ENCODE measurements at places on chromosomes 1 and 21.
A peak's percentile ranks its signal among the peaks of the same experiment; 100 is the strongest.

GRCh38 chr1:238672262-238672661 is 714.1 kb upstream of the CHRM3 start:
- no peak for DNase-seq

DNA sequence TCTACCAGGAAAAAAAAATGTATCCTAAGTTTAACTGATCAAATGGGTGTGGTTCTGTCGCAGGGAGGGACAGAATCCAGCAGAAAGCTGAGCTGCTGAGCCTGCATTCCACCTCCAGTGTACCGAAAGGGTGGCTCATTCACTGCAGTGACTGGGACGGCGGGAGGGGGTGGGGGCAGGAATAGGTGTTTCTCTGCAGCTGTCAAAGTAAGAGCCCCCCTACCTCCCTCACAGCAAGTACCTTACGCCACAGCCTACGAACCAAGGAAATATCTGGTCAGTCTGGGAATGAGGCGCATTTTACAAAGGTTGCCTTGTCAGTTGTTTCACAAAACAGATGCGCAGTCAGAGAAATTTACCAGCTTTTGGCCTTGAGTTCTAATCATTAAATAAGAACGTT is 1.7 kb downstream of the S100B start:
- no peak for DNase-seq

- peak; percentile 47 for DNase-seq
Measured at GRCh38 chr21:45363921-45364467, 41.0 kb upstream of the COL18A1 start.

DNA sequence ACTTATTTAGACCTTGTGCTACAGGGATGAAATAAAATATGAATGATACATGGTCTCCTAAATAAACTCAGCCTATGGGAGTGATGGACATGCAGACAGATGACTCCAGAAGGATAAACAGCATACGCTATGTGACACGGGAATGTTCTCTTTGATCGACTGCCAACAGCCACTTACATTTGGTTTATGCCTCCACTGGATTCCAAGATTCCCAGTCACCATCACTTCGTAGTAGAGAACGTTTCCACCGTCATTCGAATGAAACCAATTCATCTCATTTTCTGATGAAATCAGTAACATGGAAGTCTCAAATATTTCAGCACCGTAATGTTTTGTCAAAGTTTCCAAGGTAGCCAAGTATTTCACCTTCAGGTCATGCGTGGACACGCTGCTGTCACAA is 99.7 kb downstream of the JAK1 start:
- no peak for DNase-seq

GRCh38 chr1:244654108-244655038 is 1.4 kb downstream of the DESI2 start:
- DNase-seq = peak; percentile 40

GRCh38 chr1:76782809-76783208 is 84.5 kb upstream of the ST6GALNAC5 start:
- DNase-seq = no peak

DNA sequence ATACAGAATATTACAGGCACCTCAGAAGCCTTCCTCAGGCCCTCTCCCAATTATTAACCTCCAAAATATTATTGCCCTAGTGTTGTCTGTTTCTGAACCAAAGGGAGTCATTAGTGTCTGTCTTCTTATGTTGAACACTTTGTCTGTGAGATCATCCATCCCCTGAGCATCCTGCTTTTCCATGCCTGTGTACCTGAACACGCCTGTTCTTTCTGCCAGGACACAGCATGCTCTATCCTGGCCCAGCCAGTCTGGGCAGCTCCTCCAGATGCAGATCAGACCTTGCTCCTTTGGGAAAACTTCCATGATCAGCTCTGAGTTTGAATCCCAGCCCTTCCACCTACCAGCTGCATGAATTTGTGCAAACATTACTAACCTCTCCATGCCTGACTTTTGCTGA is 11.0 kb upstream of the CDC42 start:
- no peak for DNase-seq

- DNase-seq = no peak
Measured at GRCh38 chr1:45084562-45084961, 72.5 kb downstream of the UROD start.

GRCh38 chr1:29648026-29648425 is 411.7 kb downstream of the PTPRU start:
- DNase-seq = no peak

GRCh38 chr21:36551321-36551720 is 71.4 kb upstream of the CLDN14 start:
- no peak for DNase-seq

- DNase-seq = no peak
Measured at GRCh38 chr1:47771751-47772150, 225.4 kb downstream of the TRABD2B start.

GRCh38 chr1:157880621-157881020 is 39.0 kb upstream of the CD5L start:
- no peak for DNase-seq

- no peak for DNase-seq
Measured at GRCh38 chr1:82179131-82179530, 378.4 kb downstream of the ADGRL2 start.

DNA sequence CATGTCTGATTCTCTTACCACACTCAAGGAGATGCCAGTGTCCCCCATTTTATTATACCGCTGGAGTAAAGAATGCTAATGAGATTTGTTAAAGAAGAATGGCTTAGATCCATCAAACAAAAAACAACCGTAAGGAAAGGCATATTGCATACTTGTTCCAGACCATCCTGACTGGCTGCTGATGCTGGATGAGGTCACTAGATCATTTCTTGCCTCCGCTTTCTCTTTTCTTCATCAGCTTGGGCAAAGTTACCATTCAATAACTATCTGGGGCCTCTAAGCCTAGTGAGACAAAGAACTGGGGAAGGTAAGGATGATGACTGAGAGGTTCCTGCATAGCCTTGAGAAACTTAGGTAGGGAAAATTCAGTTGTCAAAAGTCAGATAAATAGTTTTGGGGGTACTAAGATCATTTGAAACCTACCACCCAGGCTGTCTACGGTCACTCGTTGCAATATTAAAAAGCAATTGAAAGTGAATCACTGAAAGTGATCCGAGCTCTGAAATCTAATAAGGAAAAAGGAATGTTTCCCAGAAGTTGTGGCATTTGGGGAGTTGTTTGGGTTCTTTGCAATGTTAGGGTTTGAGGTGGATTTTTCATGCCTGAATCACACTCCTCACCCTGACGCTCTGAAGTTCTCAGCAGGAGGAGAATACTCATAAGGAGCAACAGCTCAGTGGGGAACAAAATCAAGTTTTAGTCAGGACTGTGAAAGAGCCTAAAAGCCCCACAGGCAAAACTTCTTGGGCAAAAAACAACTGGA is 176.8 kb downstream of the HHIPL2 start:
- no peak for DNase-seq

DNA sequence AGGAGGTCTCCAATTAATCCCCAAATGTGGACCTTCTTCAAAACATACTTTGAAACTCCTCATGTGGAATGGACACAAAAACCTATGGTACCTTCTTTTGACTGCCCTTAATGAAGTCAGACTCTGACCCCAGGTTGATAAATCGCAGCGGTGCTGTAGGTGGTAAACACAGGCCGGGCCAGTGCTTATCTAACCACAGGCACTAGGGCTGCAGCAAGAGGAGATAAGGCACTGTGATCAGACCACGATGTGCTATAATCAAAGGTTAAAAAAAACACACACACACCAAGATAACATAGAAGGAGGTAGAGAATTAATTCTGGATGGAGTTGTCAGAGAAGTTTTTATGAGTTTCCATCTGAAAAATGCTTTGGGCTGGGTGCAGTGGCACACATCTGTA is 52.3 kb upstream of the SIPA1L2 start:
- no peak for DNase-seq

GRCh38 chr1:78355656-78356055 is 135.1 kb upstream of the PTGFR start:
- DNase-seq = no peak

- no peak for DNase-seq
Measured at GRCh38 chr1:239225396-239225795, 161.0 kb upstream of the CHRM3 start.

DNA sequence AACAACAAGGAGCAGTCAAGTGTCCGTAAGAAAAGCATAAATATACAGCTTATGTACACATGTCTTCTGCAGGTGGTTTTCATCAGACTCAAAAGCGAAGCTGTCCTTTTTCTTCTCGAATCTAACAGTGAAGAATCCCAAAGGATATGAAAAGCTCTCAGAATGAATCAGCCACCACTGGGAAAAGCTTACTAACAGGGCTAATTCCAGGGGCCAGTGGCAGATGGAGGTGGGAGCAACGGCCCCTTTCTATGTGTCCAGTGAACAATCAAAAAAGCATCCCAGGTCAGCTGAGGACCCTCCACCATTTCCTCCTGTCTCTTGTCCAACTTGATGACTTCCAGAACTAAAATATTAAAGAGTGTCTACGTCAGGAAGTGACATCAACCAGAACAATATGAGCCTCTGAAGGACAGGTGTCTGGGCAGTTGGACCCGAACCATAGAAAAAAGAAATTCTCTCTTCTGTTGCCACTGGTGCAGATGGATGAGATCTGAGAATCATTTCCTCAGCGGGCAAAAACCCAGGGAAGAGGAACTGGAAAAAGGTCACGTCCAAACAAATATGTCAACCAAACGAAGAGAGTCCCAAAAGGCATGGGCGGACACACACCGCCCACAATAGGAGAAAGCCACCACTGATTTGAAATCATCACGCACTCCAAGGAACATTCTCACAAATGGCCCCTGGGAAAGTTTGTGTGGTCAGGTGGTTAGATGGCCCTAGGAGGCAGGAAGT is 70.4 kb upstream of the TIAM1 start:
- DNase-seq = no peak

GRCh38 chr1:237679687-237680086 is 211.0 kb downstream of the ZP4 start:
- no peak for DNase-seq

DNA sequence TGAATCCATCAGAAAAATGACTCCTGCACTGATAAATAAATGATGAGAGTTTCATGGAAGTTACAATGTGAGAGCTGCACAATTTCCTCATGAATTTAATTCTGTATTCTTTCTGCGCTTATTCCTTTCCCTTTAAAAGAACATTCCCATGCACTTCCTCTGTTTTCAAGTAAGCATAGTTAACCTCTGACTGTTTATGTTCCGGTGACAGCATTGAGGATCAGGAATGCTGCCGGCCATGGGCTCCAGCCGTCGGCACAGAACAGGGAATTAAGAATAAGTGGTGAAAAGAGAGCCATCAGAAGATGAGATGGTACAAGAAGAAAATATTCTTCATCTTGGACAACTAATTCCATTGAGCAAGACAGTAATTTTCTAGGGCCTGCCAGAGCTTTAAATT is 65.3 kb downstream of the SUSD4 start:
- DNase-seq = no peak

- DNase-seq = no peak
Measured at GRCh38 chr1:20255666-20256065, 35.0 kb upstream of the VWA5B1 start.

- DNase-seq = peak; percentile 31
Measured at GRCh38 chr1:10475510-10475909, 760 bp downstream of the PEX14 start.

Measured in hematopoietic multipotent progenitor cell treated with erythropoietin and hydrocortisone succinate and interleukin-3 and kit ligand, for 17 days (in vitro differentiated cells).